ENCODE measurements at places on chromosomes 13 and 19. TPM values are rescaled to one million over a fixed set of nuclear protein-coding genes. Genes with fewer than 3 reads are reported as not detected.

Gene RNF225
- 5.0 TPM for total RNA-seq

Gene RTBDN
- not detected for total RNA-seq

Gene CDC42EP5
- total RNA-seq = 6.3 TPM

Gene ITGBL1
- total RNA-seq = 28.0 TPM

DNA sequence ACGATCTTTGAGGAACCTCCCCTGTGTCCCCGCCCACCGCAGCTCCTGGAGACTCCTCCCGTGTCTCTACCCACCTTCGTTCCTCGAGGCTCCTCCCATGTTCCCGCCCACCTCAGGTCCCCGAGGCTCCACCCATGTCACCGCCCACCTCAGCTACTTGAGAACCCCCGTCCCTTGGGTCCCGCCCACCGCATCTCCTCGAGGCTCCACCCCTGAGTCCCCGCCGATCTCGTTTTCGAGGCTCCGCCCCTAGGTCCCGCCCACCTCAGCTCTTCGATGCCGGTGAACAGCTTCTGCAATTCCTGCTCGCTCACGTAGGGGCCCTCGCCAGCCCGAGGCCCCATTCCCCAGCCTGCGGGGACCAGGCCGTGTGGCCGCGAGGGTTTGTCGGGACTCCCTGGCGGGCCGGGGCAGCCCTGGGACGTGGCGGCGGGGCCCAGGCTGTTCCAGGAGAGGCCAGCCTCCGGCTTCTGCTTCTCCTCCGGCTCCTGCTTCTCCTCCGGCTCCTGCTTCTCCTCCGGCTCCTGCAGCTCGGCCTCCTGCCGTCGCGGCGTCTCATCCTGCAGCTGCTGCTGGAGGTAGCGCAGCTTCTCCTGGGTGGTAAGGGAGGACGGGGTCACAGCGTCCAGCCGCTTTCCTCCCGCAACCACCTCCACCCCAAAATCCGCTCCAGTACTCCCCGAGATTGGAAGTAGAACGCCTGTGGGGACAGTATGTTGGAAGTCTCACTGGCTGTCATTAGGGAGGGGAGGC is 16.7 kb downstream of the TSKS start:
- H3K27me3 ChIP-seq = no peaks in the 10 kb centered on the region
- no peak overlapping the region for H3K4me3 ChIP-seq
- DNase-seq = no peak
- no peaks in the 10 kb centered on the region for H3K36me3 ChIP-seq
- peaks cover 6% of the 10 kb centered on the region for H3K4me1 ChIP-seq

Gene ZNF69
- total RNA-seq = 1.2 TPM

- no peak for DNase-seq
- no peaks in the 10 kb centered on the region for H3K27me3 ChIP-seq
- H3K36me3 ChIP-seq = peaks cover 23% of the 10 kb centered on the region
- H3K4me1 ChIP-seq = peaks cover 34% of the 10 kb centered on the region
Observed at GRCh38 chr19:41309180-41310032, 566 bp upstream of the CCDC97 start.

Gene ZNF221
- total RNA-seq = 1.4 TPM

- H3K4me1 ChIP-seq = no peaks in the 10 kb centered on the region
- no peaks in the 10 kb centered on the region for H3K27me3 ChIP-seq
- no peak overlapping the region for H3K27ac ChIP-seq
Observed at GRCh38 chr13:104975272-104975671, 1560.2 kb downstream of the EFNB2 start.

- no peak for DNase-seq
- H3K27me3 ChIP-seq = no peaks in the 10 kb centered on the region
- peaks cover 25% of the 10 kb centered on the region for H3K4me1 ChIP-seq
- peaks cover 10% of the 10 kb centered on the region for H3K36me3 ChIP-seq
Observed at GRCh38 chr19:7265963-7266362, 28.3 kb downstream of the INSR start.

GRCh38 chr19:33094436-33095067 is 13.6 kb downstream of the GPATCH1 start:
- H3K27ac ChIP-seq = no peak overlapping the region
- peaks cover 99% of the 10 kb centered on the region for H3K36me3 ChIP-seq
- H3K4me1 ChIP-seq = no peaks in the 10 kb centered on the region
- H3K27me3 ChIP-seq = no peaks in the 10 kb centered on the region
- no peak overlapping the region for H3K4me3 ChIP-seq
- DNase-seq = no peak

Gene FREM2
- not detected for total RNA-seq

DNA sequence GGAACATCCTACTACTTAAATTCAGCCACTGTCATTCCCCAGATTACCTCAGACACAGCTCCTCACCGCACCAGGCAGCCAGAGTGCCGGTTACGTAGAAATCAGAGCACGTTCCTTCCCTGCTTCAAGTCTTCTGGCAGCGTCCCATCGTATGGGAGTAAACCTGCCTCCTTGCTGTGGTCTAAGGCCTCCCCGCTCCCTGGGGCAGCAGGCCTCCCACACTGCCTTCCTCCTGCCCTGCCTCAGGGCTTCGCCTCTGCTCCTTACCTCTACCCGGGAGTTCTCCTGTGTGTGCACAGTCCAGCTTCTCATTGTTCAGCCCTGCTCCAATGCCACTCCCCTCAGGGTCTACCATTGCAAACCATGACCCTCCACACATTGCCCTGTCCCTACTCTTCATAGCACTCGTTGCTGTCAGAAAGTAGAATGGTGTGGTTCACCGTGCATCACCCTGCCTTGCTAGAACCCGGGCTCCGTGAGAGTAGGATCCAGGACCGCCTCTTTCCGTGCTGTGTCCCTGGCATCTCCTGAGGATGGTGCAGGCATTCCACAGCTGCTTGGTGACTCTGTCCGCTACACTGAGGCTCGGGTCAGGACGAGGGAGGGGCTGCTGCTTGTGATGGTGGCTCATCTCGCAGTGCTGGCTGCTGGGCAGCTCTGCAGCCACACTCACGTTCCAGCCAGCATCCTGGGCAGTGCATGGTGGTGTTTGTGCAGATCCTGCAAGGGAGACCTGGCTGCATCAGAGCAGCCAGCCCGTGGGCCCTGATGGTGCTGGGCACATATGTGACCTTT is 6.9 kb downstream of the POP4 start:
- peaks cover 42% of the 10 kb centered on the region for H3K36me3 ChIP-seq
- no peak overlapping the region for H3K4me3 ChIP-seq
- no peak overlapping the region for H3K27ac ChIP-seq
- no peak for DNase-seq

GRCh38 chr13:113861433-113862030 is 2.3 kb downstream of the GAS6 start:
- H3K27ac ChIP-seq = peak overlapping the region; percentile 92
- H3K27me3 ChIP-seq = no peaks in the 10 kb centered on the region
- no peak for DNase-seq
- no peaks in the 10 kb centered on the region for H3K36me3 ChIP-seq
- H3K4me1 ChIP-seq = peaks cover 49% of the 10 kb centered on the region

Gene ZNF780B
- 14.9 TPM for total RNA-seq

Gene PRRG2
- total RNA-seq = 19.8 TPM

- H3K27me3 ChIP-seq = no peaks in the 10 kb centered on the region
- H3K4me1 ChIP-seq = no peaks in the 10 kb centered on the region
- no peak overlapping the region for H3K27ac ChIP-seq
- no peak overlapping the region for H3K4me3 ChIP-seq
Observed at GRCh38 chr13:101341464-101341863, 74.8 kb downstream of the NALCN start.

Gene ZNF57
- 8.9 TPM for total RNA-seq

- H3K4me3 ChIP-seq = no peak overlapping the region
- H3K27ac ChIP-seq = no peak overlapping the region
- no peaks in the 10 kb centered on the region for H3K4me1 ChIP-seq
- no peak for DNase-seq
Observed at GRCh38 chr13:105346141-105346775, 1189.2 kb downstream of the EFNB2 start.

DNA sequence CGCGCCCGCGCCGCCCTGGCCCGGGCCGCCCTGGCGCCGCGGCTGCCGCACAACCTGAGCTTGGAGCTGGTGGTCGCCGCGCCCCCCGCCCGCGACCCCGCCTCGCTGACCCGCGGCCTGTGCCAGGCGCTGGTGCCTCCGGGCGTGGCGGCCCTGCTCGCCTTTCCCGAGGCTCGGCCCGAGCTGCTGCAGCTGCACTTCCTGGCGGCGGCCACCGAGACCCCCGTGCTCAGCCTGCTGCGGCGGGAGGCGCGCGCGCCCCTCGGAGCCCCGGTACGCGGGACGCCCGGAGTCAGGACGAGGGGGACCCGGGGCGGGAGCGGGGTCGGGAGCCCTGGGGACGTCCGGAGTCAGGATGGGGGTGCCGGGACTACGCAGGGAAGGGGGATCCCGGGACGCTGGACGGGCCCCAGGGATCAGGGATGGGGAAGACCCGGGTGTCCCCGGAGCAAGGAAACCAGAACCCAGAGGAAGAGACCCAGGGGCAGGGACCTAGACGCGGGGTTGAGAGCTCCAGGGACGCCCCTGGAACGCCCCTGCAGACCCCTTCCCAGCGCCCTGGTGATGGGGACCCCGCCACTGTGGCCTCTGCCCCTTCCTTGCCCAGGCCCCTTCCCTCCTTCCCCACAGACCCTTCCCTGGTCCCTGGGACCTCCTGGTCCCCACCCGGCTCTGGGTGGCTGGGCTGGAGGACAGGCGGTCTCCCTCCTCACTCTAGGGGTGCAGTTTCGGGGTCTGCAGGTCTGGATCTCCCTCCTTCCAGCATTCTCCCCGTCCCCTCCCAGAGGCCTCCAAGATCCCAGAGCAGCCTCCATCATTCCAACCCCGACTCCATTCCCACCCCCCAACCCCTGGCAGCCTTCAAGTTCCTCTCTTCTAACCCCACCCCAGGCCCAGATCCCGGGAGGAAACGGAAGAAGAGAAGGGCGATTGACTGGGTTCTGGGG is 645 bp downstream of the GRIN3B start:
- peaks cover 8% of the 10 kb centered on the region for H3K27me3 ChIP-seq
- peaks cover 31% of the 10 kb centered on the region for H3K4me1 ChIP-seq
- no peaks in the 10 kb centered on the region for H3K36me3 ChIP-seq
- no peak for DNase-seq
- H3K4me3 ChIP-seq = peak overlapping the region; percentile 32
- H3K27ac ChIP-seq = no peak overlapping the region

- peaks cover 23% of the 10 kb centered on the region for H3K4me1 ChIP-seq
- H3K27me3 ChIP-seq = no peaks in the 10 kb centered on the region
- H3K36me3 ChIP-seq = no peaks in the 10 kb centered on the region
- H3K4me3 ChIP-seq = no peak overlapping the region
- no peak for DNase-seq
Observed at GRCh38 chr19:45954156-45954555, 19.5 kb downstream of the NOVA2 start.

- H3K4me3 ChIP-seq = no peak overlapping the region
- no peak overlapping the region for H3K27ac ChIP-seq
- no peak for DNase-seq
- H3K36me3 ChIP-seq = no peaks in the 10 kb centered on the region
- H3K4me1 ChIP-seq = no peaks in the 10 kb centered on the region
Observed at GRCh38 chr13:97573011-97573410, 139.0 kb downstream of the RAP2A start.
